Fibroblast of skin of left biceps (primary cell): ENCODE measurements at places on chromosomes 13 and 19.
A peak's percentile ranks its signal among the peaks of the same experiment; 100 is the strongest.

- no peak for DNase-seq
These were observed 852.7 kb upstream of the KLHL1 start for GRCh38 chr13:70960841-70961443.

GRCh38 chr19:56917998-56918397 lies 77.5 kb upstream of the PEG3 start:
- no peak for DNase-seq

GRCh38 chr13:100088273-100088643 lies 635 bp upstream of the PCCA start:
- no peak for DNase-seq

- no peak for DNase-seq
These were observed 422 bp upstream of the ZNF575 start for GRCh38 chr19:43532571-43532961.

DNA sequence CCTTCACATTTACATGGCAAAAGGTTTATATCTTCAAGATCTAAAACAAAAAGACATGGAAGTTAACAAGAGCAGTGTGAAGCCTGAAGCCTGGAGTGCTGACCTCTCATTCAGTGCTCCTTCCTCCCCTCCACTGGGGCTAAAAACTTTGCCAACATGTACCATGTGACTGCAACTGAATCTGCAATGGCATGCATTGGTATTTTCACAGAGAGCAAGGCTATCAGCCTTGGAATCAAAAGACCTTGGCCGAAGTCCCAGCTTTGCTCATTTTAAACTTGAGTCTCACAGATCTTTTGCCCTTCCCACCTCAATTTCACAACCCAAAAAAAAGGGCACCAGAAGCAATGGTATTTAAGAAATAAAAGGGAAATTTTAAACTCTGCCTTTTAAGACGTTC lies 325.1 kb downstream of the DCT start:
- DNase-seq = peak; percentile 24

DNA sequence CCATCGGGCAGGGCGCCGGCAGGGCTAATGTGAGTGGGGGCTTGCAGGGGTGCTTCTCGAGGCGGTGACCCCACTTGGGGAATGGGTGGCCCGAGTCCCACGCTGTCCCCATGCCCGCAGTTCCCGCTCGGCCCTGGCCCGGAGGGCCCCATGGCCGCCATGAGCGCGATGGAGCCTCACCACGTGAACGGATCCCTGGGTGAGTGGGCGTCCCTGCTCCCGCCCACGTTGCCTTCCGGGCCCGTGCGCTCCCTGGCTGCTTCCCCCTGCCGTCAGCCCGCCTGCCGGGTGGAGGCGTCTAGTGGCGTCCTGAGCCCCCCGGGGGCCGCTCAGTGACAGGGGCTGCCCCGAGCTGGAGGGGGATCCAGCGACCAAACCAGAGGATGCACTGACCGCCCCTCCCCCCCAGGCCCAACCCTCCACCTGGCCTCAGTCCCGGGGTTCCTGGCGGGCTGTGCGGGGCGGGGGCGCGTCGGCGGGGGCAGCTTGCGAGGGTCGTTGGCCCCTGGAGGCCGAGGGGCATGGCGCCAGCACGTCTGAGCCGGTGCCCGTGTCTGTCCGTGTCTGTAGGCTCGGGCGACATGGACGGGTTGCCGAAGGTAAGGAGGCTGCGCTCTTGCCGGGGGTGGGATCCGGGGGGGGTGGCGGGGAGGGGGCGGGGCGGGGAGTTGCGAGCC lies 4.8 kb downstream of the ISYNA1 start:
- DNase-seq = no peak

GRCh38 chr19:7083076-7083956 lies 13.8 kb downstream of the ZNF557 start:
- DNase-seq = no peak

GRCh38 chr19:6060600-6061375 lies 49.5 kb downstream of the RFX2 start:
- DNase-seq = no peak

- peak; percentile 25 for DNase-seq
These were observed at the start of gene ZNF541 for GRCh38 chr19:47573071-47574026. ZNF541 (minus strand) TSS chr19:47573148; CDS start chr19:47555856, 17,292 bp downstream.

GRCh38 chr19:13328241-13328640 lies 178.0 kb downstream of the IER2 start:
- no peak for DNase-seq

DNA sequence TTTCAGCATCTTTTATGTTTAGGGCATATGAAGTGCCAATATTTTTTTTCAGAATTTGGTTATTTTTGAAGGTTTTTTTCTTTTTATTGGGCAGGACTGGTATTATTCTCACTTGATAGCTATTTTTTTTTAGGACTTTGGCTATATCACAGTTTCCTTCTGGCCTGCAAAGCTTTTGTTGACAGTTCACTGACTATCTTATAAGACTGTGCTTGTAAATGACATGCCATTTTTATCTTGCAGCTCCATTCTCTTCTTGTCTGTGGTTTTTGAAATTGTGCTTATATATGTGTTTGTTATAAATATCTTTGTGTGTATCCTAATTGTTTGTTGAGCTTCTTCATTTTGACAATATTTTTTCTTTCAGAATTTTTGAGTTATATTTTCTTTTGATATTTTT lies 26.4 kb upstream of the ZNF431 start:
- no peak for DNase-seq

- DNase-seq = no peak
These were observed 33.5 kb downstream of the DNM2 start for GRCh38 chr19:10751109-10751953.

DNA sequence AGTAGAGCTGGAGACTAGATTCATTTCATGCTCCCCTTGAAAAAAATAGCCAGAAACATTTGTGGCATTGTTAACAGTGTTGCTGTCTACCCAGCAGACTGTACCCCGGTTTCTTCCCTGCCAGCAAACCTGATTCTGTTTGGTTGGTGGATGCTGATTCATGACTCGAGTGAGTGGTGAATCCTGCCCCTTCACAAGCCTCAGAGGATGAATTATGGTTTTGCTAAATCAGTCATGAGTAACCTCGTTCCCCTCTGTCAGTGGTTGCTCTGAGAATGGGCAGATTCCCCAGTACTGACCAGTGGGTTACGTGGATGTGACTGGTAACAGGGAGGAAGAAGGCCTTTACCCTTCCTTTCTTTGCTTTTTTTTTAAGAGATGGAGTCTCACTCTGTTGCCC lies 10.1 kb downstream of the NLRP12 start:
- no peak for DNase-seq

- DNase-seq = no peak
These were observed 1159.0 kb upstream of the ATXN8OS start for GRCh38 chr13:68948586-68948985.

DNA sequence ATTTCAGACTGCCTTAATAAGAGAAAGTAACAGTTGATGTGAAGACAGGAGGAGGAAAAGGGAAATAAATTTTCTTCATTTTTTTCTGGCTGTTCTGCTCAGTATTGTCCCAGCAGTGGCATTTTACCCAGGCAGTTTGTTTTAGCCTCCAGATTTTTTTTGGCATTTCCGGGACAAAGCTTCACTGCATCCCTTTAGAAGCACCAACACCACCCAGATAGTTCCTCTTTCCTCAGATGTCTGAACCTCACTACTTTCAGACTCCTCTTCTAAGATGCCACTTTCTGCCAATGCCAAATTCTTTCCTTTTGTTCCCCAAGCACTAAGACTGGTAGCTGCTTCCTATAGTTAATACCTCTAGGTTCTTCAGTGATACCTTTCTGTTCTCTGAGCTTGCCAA lies 480.1 kb upstream of the SLC10A2 start:
- no peak for DNase-seq

DNA sequence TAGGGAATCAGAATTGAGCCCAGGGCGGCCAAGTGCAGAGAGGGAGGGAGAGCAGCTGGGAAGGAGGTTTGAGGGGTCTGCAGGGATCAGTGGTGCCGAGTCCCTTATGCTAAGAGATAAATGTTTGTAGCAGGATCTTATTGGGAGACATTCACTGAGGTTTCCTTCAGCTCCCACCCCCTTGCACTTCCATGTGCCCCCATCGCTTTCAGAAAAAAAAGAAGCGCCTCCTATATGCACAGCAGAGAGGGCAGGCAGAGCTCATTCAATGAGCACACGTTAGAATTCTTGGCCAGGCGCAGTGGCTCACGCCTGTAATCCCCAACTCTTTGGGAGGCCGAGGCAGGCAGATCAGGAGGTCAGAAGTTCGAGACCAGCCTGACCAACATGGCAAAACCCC lies 28.0 kb downstream of the CYP4F2 start:
- DNase-seq = no peak
